ENCODE measurements at places on chromosomes 5 and 9.

- DNase-seq, result no peak
These were observed 20.0 kb upstream of the TEK start for GRCh38 chr9:27088981-27089380.

DNA sequence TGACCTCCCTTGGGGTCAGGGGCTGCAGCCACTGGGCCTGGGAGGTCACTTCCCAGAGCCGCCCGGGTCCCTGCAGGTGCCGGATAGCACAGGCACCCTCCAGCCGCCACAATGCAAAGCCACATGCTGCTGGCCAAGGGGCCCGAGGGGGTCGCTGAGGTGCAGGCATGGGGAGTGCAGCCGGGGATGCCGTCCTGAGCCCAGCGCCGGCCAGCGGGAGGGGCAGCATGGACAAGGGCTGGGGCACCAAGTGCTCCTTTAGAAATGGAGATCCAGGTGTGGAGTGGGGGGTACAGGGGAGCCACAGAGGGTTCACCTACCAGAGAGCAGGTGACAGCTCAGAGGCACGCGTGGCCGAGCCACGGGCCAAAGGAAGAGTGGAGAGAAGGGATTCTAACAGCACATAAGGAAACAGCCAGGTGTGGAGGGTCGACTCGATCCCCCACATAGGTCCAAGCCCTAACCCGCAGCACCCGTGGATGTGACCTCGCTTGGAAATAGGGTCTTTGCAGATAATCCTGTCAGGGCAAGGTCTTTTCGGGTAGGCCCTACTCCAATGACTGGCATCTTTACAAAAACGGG is 24.7 kb downstream of the ZDHHC11B start:
- DNase-seq, result no peak

- DNase-seq, result no peak
These were observed 8.7 kb upstream of the FBN2 start for GRCh38 chr5:128546658-128547281.

GRCh38 chr9:136700959-136701667 is 11.3 kb upstream of the DIPK1B start:
- peak; percentile 43 for DNase-seq

DNA sequence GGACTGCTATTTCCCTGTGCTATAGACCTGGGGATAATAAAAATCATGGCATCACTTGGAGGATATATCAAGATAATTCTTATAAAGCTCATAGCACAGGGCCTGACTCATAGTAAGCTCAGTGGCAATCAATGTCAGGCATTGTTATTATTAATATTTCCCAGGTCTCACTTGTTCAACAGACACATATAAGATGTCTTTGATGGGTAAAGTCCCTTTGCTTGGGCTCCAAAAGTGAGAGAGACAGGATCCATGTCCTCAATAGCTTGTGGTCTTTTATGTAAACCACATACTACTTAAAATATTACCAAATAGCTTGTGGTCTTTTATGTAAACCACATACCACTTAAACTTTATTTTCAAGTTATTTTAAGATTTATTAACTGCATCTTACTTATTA is 11.2 kb downstream of the SH3RF2 start:
- DNase-seq, result no peak

DNA sequence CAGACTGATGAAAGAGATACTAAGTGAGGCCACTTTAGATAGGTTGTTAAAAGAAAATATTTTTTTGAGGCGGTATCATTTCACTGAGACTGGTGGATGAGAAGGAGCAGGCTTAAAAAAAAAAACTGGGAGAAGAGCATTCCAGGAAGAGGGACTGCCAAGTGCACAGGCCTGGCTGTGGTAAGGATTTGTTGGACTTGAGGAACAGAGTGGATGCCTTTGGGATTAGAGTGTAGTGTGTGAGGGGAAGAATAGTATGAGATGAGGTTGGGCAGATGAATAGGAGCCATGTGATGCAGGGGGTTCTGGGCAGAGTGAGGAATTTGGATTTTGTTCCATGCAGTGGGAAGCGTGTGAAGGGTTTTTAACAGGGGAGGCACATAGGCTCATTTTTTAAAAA is 57.9 kb downstream of the PBX3 start:
- no peak for DNase-seq

DNA sequence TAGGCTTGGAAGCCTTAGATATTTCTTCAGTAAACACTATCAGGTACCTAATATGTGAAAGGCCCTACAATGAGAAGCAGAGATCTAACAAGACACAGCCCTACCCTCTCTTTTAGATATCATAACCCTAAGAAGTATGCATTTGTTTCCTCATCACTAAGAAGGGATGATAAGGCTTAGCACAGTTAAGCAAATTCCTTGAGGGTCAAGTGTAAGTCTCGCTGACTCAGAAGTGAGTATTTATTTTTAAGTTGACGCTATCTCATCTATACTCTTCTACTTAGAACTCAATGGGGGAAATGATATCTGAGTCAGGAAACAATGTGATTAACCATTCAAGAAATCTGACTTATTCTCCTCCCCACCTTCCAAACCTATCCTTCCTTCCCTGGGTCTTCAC is 149.7 kb downstream of the ESM1 start:
- DNase-seq, result no peak

- peak; percentile 25 for DNase-seq
These were observed 14.1 kb upstream of the OR2S2 start for GRCh38 chr9:35972093-35972492.

- DNase-seq, result no peak
These were observed 40.1 kb downstream of the GRIA1 start for GRCh38 chr5:153530357-153531143.

- no peak for DNase-seq
These were observed 18.8 kb downstream of the HBEGF start for GRCh38 chr5:140327589-140327988.

DNA sequence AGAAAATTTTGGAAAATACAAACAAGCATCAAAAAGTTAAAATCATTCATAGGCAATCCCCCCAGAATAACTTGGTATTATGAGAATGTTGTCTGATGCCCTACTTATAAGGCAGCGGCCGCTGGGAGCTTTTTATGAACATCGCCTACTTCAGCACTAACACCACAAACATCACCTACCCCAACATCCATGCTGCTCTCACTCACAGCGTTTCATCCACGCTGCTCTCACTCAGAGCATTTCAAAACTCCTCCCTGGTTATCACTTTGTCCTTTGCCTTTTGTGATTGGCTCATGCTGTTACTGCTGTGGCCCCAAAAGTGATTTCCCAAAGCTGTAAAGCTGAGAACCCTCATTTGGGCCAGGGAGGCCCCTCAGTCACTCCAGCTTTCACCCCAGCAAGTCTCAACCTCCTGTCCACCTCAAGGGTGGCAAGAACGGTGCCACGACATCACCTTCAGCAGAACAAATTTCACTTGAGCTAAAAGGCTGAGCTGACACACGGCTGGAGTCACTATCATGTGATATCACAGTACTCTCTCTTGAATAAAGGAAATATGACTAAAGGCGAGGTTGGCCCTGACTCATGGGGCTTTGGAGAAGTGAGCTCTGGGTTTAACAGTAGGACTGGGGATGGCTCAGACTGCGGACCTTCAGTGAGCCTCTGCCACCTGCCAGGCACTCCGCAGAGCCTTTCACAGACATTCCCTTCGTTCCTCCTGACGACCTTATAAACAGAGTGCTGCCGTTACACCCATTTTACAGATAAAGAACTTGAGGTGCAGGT is 25.2 kb downstream of the SHC3 start:
- no peak for DNase-seq

GRCh38 chr9:133349965-133350616 is 2.1 kb downstream of the RPL7A start:
- DNase-seq, result no peak

GRCh38 chr5:93311881-93312280 is 269.1 kb downstream of the NR2F1-AS1 start:
- no peak for DNase-seq

DNA sequence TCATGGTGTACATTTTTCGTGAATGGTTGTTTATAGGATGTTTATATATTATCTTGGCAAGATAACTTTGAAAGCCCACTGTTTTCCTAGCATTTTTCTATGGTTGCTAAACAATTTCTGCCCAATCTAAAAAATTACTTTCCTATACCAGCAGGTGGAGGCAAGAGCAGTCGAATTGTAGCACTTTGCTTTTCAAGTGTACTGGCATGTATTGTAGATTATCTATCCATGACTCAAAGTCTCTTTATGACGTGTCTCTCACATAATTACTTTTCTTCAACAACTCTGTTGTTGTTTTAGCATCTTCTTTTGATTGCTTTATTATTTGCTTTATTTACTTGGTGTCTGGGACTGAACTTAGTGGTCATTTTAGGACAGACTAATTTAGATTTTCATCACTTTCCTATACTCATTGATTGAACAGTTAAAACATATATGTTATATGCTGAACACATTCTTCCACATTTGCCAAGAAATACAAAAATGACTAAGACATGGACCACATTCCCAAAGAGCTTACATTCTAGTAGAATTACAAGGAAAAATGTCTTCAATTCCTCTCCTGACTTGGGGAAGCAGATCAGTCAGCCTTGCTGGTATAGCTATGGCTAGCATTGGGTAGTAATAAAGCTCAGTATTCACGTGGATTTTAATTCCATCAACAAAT is 20.7 kb downstream of the NLN start:
- DNase-seq, result no peak

DNA sequence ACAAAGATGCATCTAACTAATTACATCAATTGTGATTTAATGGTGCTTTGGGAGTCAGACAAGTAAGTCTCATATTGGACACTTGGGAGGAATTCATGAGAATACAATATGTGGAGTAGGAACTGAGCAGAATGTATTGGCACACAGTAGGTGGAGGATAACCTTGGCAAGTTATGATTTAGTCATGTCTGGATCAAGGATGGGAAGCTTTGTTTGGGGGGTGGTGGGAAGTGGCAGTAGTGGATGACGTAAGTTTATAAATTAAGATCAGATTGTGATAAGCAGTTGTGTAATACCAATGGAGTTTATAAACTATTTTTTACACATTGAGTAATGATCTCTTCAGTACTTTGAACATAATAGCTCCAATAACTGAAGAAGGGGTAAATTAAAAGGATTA is 67.0 kb downstream of the SGCD start:
- DNase-seq, result no peak

GRCh38 chr9:114276908-114277821 is 45.7 kb upstream of the ORM1 start:
- no peak for DNase-seq

DNA sequence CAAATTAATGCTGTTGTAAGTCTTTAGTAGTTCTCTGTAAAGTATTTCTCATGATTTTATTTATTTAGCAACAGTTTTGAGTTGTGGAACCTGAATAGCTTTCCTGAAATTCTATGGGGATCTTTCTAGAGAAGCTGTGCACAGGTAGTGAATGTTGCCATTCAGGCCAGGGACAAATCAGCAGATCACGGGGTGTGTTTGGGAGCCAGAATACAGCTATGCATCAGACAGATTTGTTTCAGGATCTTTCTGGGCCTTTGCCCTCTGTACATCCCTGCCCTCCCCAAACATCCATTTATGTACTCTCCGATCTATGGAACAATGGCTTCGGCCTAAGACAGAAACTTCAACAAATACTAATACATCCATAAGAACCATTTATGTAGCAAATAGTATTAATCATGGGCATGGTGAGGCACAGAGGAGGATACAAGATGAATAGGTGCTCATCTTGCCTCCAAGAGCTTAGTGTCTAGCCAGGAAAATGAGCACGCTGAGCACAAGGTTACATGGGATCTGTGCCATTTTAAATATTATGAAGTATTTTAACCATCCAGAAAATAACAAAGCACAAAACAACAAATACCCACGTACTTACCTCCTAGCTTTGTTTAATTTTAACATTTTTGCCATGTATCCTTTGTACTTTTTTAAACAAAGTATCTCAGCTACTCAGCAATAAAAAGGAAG is 13.1 kb downstream of the ARHGEF37 start:
- no peak for DNase-seq

- DNase-seq, result no peak
These were observed 870.7 kb upstream of the CDH10 start for GRCh38 chr5:25515525-25515924.

DNA sequence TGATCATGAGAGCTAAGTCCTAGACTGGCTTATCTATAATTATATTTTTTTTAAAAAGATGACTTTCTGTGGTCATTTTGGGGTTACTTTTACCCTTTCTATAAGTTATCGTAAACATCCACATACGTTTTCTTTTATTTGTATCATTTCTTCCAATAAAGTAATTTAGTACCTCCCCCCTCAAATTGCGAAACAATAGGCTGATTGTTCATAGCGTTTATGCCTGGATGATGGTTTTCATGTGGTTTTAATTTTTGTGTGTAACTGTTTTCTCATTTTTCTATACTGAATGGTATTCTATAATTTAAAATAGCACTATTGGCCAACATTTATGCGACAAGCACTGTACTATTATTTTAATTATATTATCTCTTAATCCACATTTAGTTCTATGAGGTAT is 44.5 kb downstream of the SMC5 start:
- DNase-seq, result no peak

DNA sequence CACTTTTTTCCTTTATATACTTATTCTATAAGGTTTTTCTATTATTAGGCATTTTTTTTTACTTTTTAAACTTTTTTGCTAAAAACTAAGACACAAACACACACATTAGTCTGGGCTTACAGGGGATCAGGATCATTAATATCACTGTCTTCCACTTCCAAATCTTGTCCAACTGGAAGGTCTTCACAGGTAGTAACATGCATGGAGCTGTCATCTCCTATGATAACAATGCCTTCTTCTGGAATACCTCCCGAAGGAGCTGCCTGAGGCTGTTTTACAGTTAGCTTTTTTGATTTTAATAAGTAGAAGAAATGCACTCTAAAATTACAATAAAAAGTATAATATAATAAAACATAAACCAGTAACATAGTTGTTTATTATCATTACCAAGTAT is 345.5 kb upstream of the PTGER4 start:
- DNase-seq, result no peak

GRCh38 chr9:82419696-82420486 is 431.3 kb downstream of the SPATA31D1 start:
- no peak for DNase-seq

DNA sequence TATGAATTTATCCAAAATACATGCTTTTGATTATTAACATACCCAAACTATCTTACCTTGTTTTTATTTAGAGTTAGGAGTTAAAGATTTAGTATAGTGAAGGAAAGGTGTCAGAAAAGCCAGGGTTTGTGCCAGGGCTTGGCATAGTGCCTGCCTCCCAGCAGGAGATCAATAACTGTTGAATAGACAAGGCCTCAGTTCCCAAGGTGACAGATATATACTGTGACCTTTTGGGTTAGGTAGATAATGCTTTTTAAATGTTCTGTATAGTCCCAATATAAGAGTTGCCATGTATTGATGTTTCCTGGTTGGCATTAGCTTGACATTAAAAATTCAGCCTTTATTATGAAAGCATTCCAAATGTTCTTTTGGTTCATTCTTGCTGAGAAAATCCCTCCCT is 121.8 kb downstream of the MCTP1 start:
- DNase-seq, result no peak

DNA sequence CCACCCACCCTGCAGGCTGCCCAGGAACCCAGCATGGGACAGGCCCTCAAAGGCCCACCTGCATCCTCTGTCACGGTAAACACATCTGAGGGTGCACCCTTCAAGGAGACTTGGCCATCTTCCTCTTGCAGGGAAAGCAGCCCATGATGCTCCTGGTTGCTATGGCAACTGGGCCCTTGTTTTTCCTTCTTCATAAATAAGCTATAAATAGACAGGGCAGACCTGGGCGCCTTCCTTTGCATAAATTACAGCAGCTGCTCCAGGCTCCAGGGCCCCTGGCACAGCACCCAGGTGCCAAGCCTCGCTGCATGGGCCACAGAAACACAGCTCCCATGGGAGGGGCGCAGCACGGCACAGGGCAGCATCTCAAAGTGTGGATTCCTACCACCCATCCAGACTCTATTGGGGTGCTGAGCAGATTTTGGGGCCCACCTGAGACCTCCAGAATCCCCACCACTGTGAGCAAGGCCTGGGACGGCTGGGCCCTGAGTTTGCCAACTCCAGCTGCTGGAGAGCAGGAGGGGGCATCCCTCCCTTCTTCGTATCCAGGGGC is 5.8 kb upstream of the PSMB7 start:
- no peak for DNase-seq

Data from activated CD4-positive, alpha-beta T cell treated with anti-CD3 and anti-CD28 coated beads, Interleukin-2, amount 50 U/mL, for 4 hours (primary cell).